ENCODE measurements at places on chromosomes 7 and 10.

DNA sequence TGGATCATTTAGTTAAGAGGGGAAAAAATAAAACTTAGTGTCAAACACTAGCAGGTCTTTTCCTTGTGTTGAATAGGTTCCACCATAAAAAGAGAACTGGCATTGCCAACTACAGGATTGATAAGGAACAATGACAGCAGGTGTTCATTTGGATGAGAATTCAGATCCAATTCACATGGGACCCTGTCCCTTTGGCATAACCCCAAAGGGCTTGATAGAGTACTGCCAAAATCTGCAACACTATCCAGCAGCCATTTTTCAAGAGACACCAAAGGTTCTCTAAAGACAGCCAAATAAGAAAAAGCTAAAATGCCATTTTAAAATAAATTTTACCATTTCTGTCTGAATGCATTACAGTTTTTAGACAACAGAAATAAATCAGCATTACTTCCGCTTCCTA lies 422.3 kb downstream of the DGKB start:
- no peak for DNase-seq

DNA sequence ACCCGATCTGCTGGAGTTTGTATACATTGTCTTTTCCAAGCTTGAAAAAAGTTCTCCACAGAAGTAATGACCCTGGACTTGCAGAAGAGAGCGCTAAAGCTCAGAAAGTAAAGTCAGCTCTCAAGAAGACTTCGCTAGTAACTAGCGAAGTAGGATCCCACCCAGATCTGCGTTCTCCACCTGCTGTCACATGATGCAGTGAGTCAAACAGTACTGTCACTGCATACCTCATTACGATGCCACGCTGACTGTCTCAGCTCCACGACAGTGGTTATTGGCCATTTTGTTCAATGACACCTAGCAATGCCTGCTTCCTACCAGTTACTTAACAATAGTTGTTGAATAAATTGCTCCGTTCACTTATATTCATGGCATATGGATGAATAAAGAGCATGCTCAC lies 29.7 kb upstream of the SEC61G start:
- peak; percentile 68 for DNase-seq

GRCh38 chr10:30384701-30385201 lies 35.7 kb upstream of the MTPAP start:
- peak; percentile 11 for DNase-seq

DNA sequence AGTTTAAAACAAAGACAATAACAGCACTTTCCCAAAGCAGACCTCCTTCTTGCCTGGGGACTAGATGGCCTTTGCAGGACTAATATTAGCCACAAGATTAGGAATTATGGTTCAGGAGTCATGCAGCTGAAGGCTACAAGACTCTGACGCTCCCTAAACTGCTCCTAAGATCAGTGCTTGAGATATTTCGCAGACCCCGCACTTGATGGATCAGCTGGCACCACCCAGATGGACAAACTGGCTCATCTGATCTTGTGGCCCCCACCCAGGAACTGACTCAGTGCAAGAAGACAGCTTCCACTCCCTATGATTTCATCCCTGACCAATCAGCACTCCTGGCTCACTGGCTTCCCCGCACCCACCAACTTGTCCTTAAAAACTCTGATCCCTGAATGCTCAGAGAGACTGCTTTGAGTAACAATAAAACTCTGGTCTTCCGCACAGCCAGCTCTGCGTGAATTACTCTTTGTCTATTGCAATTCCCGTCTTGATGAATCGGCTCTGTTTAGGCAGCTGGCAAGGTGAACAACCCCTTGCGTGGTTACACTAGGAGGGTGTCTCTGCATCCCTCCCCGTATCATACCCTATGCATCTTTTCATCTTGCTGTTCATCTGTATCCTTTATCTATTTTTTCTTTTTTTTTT lies 26.9 kb upstream of the NRBF2 start:
- peak; percentile 72 for DNase-seq
